ENCODE measurements at places on chromosomes 7 and 10. TPM values are rescaled to one million over a fixed set of nuclear protein-coding genes. Genes with fewer than 3 reads are reported as not detected.

The CISD1 gene
- 30.7 TPM for total RNA-seq

The NRG3 gene
- 0.81 TPM for total RNA-seq

DNA sequence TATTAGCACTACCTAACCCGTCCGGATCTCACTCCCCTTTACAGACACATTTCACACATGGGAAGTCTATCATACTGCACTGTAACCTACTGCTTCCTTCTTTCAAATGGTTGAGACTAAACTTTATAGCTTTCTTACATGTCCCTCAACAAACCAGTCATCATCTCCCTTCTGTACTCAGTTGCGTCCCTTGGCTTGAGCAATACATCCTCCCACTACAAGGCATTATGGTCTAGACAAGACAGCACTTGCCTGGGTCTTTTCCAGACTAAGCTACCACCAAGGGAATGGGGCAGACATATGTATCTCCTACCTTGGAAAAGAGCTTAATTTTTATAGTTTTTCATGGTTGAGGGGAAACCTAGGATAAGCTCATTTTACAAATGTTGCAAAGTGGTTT lies 575.2 kb downstream of the KCNMA1 start:
- H3K27me3 ChIP-seq, result no peaks in the 10 kb centered on the region
- no peak for DNase-seq
- H3K36me3 ChIP-seq, result peaks cover 3% of the 10 kb centered on the region

- no peak for DNase-seq
- no peak overlapping the region for H3K27ac ChIP-seq
- no peaks in the 10 kb centered on the region for H3K36me3 ChIP-seq
- no peaks in the 10 kb centered on the region for H3K4me1 ChIP-seq
- H3K27me3 ChIP-seq, result no peaks in the 10 kb centered on the region
Observed at GRCh38 chr10:43254881-43255633, 11.8 kb downstream of the RASGEF1A start.

The MINDY3 gene
- 37.7 TPM for total RNA-seq

- H3K4me1 ChIP-seq, result no peaks in the 10 kb centered on the region
- no peak overlapping the region for H3K27ac ChIP-seq
- H3K4me3 ChIP-seq, result no peak overlapping the region
- H3K36me3 ChIP-seq, result no peaks in the 10 kb centered on the region
Observed at GRCh38 chr10:93712593-93712992, 10.2 kb upstream of the FRA10AC1 start.

The MEST gene
- 9.0 TPM for total RNA-seq

DNA sequence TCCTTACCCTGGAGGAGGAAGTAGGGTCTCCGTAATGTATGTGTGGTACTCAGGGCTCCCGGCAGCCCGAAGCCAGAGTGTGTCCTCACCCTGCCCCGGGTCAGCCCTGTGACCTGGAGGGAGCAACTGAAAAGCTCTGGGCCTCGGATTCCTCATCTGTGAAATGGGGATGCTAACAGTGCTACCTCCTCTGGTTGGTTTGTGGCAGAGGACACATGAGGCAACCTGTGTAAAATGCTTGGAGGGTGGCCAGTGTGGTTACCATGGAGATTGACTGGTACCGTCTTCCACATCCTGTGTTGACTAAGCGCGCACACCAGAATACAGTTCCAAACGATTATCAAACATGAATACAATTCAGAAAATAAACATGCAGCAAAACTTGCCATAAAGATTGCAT lies 163.8 kb upstream of the KLF6 start:
- no peak for DNase-seq
- no peaks in the 10 kb centered on the region for H3K36me3 ChIP-seq
- peaks cover 6% of the 10 kb centered on the region for H3K4me1 ChIP-seq
- H3K4me3 ChIP-seq, result no peak overlapping the region

- H3K36me3 ChIP-seq, result no peaks in the 10 kb centered on the region
- H3K27ac ChIP-seq, result no peak overlapping the region
- H3K27me3 ChIP-seq, result no peaks in the 10 kb centered on the region
- no peak for DNase-seq
Observed at GRCh38 chr7:99394188-99394502, 14.3 kb downstream of the PDAP1 start.

- H3K4me1 ChIP-seq, result no peaks in the 10 kb centered on the region
- no peak overlapping the region for H3K4me3 ChIP-seq
- H3K36me3 ChIP-seq, result no peaks in the 10 kb centered on the region
- peak; percentile 55 for DNase-seq
- H3K27me3 ChIP-seq, result no peaks in the 10 kb centered on the region
- no peak overlapping the region for H3K27ac ChIP-seq
Observed at GRCh38 chr7:15643000-15643705, 43.3 kb downstream of the MEOX2 start.

DNA sequence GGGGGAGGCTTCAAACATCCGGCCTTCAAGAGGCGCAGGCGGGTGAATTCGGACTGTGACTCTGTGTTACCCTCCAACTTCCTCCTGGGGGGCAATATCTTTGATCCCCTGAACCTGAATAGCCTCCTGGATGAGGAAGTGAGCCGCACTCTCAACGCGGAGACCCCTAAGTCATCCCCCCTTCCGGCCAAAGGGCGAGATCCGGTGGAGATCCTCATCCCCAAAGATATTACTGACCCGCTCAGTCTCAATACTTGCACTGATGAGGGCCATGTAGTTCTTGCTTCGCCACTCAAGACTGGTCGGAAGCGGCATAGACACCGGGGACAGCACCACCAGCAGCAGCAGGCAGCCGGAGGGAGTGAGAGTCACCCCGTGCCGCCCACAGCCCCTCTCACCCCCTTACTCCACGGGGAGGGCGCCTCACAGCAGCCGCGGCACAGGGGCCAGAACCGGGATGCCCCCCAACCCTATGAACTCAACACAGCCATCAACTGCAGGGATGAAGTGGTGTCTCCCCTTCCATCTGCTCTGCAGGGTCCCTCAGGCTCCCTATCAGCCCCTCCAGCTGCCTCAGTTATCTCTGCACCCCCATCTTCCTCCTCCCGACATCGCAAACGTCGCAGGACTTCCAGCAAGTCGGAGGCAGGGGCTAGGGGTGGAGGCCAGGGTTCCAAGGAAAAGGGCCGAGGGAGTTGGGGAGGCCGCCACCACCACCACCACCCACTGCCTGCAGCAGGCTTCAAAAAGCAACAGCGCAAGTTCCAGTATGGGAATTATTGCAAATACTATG lies 1.1 kb downstream of the MEPCE start:
- no peaks in the 10 kb centered on the region for H3K36me3 ChIP-seq
- DNase-seq, result peak; percentile 55
- H3K4me1 ChIP-seq, result no peaks in the 10 kb centered on the region
- no peaks in the 10 kb centered on the region for H3K27me3 ChIP-seq
